ENCODE measurements at places on chromosomes 13 and 19.
A peak's percentile ranks its signal among the peaks of the same experiment; 100 is the strongest.

DNA sequence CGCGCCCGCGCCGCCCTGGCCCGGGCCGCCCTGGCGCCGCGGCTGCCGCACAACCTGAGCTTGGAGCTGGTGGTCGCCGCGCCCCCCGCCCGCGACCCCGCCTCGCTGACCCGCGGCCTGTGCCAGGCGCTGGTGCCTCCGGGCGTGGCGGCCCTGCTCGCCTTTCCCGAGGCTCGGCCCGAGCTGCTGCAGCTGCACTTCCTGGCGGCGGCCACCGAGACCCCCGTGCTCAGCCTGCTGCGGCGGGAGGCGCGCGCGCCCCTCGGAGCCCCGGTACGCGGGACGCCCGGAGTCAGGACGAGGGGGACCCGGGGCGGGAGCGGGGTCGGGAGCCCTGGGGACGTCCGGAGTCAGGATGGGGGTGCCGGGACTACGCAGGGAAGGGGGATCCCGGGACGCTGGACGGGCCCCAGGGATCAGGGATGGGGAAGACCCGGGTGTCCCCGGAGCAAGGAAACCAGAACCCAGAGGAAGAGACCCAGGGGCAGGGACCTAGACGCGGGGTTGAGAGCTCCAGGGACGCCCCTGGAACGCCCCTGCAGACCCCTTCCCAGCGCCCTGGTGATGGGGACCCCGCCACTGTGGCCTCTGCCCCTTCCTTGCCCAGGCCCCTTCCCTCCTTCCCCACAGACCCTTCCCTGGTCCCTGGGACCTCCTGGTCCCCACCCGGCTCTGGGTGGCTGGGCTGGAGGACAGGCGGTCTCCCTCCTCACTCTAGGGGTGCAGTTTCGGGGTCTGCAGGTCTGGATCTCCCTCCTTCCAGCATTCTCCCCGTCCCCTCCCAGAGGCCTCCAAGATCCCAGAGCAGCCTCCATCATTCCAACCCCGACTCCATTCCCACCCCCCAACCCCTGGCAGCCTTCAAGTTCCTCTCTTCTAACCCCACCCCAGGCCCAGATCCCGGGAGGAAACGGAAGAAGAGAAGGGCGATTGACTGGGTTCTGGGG, 645 bp downstream of the GRIN3B start:
- DNase-seq: no peak

- no peak for DNase-seq
These were observed 3.2 kb upstream of the PROZ start for GRCh38 chr13:113155201-113155600.

DNA sequence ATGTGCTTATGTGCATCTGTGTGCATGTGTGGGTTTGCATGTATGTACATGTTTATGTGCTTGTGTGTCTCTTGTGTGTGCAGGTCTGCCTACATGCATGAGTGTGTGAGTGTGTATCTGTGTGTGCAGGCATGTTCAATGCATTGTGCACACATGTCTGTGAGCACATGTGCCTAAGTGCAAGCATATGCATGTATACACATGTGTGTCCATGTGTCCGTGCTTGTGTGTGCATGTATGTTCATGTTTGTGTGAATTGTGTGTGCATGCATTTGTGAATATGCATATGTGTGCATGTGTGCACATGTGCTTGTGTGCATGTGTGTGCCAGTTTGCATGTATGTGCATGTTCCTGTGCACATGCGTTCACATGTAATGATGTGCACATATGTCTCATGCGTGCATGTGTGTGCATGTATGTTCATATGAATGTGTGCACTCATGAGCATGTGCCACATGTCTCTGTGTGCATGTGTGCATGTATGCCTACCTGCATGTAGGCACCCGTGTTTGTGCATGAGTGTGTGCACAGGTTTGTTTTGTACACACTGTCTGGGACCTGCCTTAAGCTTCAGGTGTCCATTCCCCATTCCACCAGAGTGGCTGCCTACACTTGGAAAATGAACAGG, 32.1 kb upstream of the PTPRS start:
- no peak for DNase-seq

DNA sequence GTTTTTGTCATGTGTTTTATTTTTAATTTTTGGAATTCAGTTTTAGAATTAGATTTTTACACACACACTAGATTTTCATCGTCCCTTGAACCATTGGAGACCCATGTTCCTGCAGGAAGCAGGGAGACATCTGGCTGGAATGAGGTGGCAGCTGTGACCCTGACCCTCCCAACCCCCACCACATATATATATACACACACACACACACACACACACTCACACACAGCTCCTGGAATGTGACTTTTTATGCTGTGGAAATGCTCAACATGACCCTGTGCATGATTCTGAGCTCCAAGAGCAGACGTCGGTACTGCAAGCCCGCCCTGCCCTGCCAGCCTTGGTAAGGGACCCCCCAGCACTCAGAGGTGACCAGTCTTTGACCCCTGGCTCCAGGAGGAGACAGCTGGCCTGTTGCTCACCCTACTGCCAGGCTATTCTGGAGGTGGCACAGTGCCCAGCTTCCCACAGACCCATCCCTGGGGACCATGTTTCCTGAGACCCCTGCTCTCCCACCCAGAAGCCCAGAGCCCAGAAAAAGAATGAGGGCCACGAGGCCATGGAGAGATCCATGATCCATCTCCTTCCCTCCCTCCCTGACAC, 103.2 kb upstream of the VSTM2B start:
- DNase-seq: no peak

GRCh38 chr13:75181906-75182305, 300.1 kb downstream of the TBC1D4 start:
- no peak for DNase-seq

DNA sequence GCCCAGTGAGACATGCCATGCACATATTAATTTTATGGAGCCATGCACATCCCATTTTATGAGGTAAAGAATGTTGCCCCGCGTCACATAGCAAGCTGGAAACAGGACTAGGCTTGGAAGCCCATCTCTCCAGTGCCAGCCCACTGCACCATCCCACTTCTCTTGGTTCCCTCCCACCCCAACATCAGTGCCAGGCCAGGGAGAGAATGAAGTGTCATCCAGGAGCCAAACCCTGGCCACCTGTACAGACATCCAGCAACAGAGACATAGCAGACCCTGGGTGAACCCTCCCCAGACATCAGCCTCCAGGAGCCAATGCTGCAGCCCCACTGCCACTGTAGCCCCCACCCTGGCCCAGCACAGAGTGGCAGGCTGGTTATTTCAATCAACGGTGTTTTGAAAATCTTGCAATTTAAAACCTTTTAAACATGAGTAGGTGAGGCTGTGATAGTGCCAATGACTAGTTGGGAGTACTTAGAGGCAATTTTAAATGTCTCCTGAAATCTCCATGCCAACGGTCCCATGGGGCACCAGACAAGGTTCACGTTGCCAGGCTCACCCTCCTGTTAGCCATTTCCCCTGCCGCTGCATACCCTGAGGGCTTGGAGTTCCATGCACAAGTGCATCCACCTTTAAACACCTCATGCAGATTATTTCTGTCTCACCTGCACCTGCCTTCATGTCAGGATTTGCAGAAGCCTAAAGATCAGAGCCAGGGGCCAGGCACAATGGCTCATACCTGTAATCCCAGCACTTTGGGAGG, 34.7 kb downstream of the VSTM2B start:
- DNase-seq: no peak

- no peak for DNase-seq
These were observed 31.7 kb upstream of the RPL21 start for GRCh38 chr13:27219611-27220010.

DNA sequence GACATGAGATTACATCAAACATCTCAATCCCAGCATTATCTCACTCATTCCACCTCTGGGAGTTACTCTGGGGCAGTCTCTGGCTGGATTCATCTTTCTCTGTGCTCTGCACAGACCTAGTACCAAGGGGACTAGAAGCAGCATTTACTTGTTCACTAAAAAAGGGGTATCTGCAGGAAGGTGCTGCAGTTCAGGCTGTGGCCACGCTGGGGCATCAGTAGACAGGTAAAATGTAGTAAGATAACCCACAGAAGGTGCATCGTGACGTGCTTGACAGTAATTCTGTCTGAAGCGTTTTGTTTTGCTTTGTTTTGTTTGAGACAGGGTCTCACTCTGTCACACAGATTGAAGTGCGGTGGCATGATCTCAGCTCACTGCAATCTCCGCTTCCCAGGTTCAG, 29.3 kb downstream of the ZNF564 start:
- no peak for DNase-seq

GRCh38 chr13:29065142-29065541, 245.0 kb downstream of the MTUS2 start:
- no peak for DNase-seq

DNA sequence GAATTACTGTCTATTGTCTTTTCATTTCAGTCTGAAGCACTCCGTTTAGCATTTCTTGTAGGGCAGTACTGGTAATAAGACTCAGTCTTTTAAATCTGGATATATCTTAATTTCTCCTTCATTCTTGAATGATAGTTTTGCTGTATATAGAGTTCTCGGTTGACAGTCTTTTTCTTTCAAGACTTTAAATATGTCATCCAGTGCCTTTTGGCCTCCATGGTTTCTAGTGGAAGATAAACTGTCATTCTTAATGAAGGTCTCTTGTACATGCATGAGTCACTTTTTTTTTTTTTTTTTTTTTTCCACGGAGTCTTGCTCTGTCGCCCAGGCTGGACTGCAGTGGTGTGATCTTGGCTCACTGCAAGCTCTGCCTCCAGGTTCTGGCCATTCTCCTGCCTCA, 27.2 kb upstream of the ZDHHC20 start:
- DNase-seq: no peak

DNA sequence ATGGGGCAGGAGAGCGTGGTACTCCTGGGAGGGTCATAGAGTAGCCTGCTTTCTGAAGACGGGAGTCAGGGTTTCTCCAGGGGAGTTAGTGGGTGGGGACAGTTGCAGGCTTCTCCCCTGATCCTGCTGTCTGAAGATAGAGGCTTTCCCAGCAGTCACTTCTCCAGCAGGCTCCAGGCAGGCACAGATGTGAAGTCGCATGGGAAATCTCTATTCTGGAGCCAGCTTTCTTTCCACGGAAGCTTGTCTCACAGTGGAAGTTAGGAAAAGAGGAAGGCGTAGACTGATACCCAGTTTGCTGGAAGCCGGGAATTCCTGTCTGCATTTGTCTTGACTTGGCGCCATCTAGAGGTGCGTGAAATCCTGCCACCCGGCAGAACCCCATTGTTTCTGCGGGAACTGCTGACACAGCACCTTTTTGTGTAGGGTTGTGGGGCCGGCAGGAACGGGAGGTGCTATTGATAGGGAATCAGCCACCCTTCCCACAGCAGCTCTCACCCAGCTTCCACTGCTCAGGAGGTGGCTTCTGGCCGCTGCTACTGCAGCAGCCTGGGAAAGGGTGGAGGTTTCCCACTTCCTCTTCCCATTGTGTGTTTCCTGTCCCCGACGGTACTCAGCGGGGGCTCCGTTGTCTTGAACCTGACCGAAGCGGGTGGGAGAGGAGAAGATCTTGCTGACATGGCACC, 28.5 kb upstream of the NPAS1 start:
- peak; percentile 26 for DNase-seq

DNA sequence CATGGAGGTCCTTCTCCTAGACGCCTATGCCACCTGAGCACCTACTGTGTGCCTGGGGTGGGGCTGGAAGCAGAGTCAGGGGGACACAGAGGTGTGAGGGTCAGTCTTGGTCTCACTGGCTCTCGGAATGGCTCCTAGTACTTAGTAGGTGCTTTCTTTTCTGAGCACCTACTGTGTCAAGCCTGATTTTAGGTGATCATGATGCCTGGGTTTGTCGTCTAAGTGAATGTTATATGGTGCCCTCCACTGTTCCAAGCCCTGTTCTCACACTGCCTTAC, 20.0 kb downstream of the MYH14 start:
- no peak for DNase-seq

GRCh38 chr13:91359631-91360030, 12.1 kb downstream of the MIR17HG start:
- DNase-seq: no peak

DNA sequence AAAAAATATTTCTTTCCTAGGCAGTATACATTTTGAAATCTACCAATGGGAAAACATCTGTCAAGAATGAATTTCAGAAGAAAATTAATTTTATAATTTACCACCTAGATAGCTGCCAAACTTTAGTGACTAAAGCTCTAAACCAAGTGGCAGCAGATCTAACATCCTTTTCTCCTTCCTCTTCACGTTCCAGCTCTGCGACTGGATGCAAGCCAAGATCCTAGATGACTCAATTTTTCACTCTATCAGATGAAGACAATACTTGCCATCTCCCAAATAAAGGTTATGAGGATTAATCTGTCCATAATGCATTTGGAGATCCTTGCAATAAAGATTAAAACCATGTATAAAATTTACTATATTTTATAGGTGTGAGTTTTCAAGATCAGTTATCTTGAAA, 66.7 kb upstream of the MIR17HG start:
- no peak for DNase-seq

- no peak for DNase-seq
These were observed 18.9 kb upstream of the ENOX1 start for GRCh38 chr13:43805681-43806128.

DNA sequence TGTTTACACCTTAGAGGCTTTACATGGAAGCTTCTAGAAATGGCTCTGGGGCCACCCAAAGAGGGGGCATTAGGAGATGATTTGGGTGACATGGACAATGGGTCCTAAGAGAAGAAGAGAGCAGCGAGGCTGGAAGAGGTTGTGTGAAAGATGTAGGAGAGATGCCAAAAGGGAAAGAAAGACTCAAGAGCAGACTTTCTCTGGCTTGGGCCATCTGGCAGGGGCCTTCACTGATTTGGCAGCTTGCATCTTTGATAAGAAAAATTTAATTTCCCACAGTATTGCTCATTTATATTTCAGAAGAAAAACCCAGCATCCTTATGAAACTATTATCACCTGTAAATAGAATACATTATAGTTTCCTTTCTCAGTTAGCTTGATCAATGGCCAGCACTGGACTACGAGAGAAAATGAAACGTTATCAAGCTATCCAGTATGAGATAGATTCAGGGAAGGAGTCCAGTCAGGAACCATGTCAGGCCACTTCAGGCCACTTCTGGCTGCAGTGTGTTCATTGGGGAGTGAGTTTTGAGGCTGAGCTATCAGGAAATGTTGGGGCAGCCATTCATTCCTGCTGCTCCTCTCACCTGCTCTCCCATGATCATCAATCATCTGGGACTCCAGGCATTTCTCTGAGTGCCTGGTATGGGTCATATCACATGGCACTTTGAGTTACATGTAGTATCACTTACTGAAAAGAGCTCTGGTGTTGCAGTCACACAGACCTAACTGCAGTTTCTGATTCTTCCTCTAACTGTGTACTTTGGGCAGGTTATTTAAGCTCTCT, 10.3 kb downstream of the SCEL start:
- no peak for DNase-seq

DNA sequence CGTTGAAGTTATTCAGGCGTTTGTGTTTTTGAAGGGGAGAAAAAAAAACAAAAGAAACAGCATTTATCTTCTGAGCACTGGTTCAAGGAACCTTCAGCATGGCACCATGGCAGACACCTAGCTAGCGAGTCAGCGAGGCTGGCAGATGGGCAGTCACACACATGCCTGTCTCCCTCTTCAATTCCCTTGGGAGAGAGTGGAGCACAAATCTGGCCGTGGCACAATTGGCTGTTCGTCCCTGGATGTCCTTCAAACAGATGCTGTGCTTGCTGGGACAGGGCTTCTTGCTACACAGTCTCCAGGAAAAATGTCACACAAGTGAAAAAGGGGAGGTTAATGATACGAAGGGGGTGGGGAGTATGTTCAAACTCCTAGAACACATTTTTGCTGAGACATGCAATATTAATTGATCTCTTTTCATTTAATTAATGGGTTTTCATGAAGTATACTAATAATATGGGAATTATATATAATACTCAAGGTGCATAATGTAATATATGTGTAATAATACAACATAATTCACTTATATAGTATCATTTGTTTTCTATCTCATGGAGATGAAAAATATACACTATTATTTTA, 1674.5 kb upstream of the SLC10A2 start:
- DNase-seq: no peak

- DNase-seq: no peak
These were observed 4.8 kb upstream of the LGALS7B start for GRCh38 chr19:38784224-38784623.

GRCh38 chr19:911197-912033, 1.6 kb downstream of the R3HDM4 start:
- DNase-seq: no peak
